Dermis blood vessel endothelial cell (primary cell): ENCODE measurements at places on chromosomes 4 and X. TPM values are rescaled to one million over a fixed set of nuclear protein-coding genes. Genes with fewer than 3 reads are reported as not detected.

Gene PLS3
- 530 and 538 TPM in 2 replicates for total RNA-seq

Gene GAGE12J
- not detected in 2 replicates for total RNA-seq

Gene CXCL11
- 2.0 and 2.7 TPM in 2 replicates for total RNA-seq

Gene PAGE2
- not detected in 2 replicates for total RNA-seq

GRCh38 chr4:74148205-74148604 lies 9.7 kb upstream of the MTHFD2L start:
- no peak for DNase-seq

DNA sequence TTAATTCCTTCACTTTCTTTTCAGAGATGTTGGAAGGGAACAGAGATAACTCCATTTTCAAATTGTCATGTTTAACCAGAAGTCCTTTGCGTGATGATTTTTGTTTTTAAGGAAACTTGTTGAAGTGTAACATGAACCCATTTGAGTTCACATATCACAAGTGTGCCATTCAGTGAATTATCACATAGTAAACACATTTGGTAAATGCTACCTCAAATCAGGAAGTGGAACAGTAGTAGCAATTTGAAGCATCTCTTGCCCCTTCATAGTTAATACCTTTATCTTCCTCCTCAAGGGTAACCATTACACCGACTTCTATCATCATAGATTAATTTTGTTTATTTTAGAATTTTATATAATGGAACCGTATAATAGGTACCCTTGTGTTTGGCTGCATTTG lies 35.8 kb downstream of the KDM6A start:
- DNase-seq, result no peak

GRCh38 chrX:9279234-9279544 lies 185.7 kb upstream of the TBL1X start:
- DNase-seq, result no peak

DNA sequence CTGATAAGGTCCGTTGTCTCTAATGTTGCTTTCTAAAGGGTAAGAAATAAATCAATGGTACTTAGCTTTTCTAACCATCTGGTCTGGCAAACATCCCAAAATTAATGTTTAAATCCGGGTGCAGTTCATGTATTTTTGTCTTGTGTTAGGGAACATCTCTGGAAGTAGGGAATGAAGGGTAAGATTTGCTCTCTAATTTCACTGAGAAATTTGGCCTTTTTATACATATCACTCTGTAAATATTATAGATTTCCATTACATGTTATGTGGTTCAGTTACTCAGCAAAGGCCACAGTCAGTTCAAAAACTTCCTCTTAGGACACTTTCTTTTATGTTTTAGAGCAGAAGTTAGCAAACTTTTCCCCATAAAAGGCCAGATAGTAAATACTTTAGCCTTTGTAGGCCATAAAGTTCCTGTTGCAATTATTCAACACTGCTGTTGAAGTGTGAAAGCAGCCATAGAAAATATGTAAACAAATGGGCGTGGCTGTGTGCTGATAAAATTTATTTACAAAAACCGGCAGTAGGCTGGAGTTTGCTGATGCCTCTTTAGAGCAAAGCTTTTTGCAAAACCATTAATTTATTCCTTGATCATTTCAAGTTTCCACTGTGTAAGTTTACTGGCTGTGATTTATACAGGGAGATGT lies 218.1 kb downstream of the ANTXR2 start:
- DNase-seq, result no peak

GRCh38 chr4:41696131-41696530 lies 52.4 kb downstream of the PHOX2B start:
- DNase-seq, result no peak

GRCh38 chr4:41791557-41791956 lies 43.0 kb upstream of the PHOX2B start:
- no peak for DNase-seq

DNA sequence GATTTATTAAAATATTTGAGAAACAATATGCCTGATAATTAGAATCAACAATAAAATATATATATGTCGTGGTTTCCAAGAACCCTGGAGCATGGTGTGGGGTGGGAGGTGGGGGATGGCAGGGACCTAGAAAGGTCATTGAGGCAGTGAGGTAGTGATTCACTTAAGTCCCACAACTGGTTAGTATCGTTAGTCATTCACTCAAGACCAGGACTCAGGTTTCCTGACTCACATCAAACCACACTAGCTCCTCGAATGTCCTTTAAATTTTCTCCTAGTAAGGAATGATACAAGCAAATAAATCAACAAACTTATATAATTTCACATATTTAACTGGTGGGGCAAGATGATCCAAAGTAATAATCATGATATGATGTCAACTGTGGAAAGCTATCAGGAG lies 158.8 kb upstream of the AADAT start:
- DNase-seq, result no peak

GRCh38 chrX:154358829-154359228 lies 15.6 kb downstream of the FLNA start:
- no peak for DNase-seq

DNA sequence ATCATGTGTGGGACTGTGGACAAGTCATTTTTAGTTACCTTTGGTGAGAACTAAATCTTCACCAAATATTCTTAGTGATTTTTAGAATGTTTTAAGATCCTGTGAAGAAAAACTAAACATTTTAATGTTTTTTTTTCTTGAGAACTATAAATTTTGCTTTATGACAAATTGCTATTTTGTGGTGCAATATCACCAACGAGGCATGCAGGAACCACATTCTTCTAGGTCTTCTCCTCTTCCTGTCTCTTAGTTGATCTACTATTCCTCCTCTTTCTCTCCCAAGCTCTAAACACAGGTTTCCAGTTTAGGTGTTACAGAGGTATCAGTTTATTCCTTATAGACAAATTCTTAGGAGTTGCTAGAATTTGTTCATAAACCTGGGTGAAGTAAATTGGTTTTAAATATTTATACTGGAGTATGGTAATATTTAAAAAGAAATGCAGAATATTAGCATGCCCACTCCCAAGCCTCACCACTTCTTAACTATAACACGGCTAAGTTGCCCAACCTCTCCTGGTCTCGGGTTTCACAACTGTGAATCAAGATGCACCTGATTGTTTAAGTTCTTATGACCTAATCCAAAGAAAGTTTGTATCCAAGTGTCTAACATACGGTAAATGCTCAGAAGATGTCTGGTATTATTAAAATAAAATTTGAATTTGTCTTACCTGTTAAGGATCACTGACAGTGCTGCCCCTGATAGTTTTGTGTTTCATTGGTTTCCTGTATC lies 56.5 kb upstream of the CLNK start:
- DNase-seq, result no peak

- DNase-seq, result no peak
These were observed 232.7 kb downstream of the MGST2 start for GRCh38 chr4:139898293-139898692.

DNA sequence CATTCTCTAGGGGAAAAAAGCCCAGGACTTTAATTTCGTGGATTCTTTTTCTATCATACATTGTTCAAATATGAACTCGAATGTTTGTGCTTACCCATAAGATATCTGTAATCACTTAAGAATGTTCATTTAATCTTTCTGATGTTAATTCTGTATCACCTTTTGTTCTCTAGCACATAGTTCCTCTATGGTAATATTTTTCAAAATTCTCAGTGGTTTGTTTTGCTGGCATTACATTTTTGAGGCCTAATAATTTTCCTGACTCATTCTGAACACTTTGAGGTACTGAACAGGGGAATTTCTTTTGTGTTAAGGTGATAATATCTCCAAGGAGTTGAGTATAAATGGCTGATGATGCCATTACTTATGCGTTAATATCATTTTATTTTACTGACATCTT lies 490.7 kb upstream of the PITX2 start:
- no peak for DNase-seq

- no peak for DNase-seq
These were observed 88.1 kb downstream of the FSTL5 start for GRCh38 chr4:162075726-162076125.

GRCh38 chr4:137700751-137701150 lies 168.5 kb upstream of the PCDH18 start:
- no peak for DNase-seq

- DNase-seq, result no peak
These were observed 167.5 kb downstream of the ADGRA3 start for GRCh38 chr4:22348410-22348809.

GRCh38 chr4:143514497-143514896 lies 995 bp downstream of the SMARCA5 start:
- DNase-seq, result peak; percentile 72

DNA sequence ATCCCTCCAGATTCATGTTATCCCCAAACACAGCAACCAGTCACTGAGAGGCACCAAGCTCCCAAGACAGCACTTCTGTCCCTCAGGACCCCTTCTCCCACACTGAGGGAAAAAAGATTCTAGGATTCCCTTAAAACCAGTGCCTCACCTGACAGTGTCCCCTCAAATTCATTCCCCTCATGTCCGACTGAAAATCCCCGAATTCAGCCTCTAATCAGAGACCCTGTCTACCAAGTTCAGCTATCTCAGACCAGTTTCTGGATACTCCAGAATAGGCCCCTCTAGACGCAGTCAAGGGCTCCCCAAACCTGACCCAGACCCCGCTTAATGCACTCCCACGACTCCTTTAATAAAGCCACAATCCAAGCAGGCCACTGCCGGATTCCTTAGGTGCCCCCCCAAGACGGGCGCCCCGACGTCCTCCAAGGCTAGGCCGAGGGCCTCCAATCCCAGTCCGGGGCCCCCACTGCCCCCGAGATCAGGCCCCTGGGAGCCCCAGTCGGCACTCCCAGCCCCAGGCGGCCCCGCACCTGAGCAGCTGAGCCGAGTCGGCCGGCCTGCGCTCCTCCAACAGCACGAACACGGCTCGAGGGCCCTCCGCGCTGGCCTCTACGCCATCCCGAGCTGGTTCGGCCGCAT lies 457 bp downstream of the TFE3 start:
- DNase-seq, result peak; percentile 20

DNA sequence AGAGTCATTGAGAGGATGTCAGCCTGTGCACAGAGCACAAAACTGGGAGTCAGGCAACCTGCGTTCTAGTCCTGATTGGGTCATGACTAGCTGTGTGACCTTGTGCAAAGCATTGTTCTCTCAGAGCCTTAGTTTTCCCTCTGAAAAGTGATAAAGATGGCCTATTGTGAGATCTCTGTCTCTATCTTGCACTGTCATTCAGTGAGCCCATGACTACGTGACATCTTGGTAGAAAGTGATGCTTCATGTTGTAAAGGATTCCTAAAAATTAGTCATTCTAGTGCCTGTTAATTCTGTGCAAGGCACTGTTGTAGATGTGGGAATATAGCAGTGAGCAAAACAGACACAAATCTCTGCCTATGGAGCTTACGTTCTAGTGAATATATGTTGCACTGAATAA lies 2.5 kb downstream of the PGRMC1 start:
- DNase-seq, result no peak

DNA sequence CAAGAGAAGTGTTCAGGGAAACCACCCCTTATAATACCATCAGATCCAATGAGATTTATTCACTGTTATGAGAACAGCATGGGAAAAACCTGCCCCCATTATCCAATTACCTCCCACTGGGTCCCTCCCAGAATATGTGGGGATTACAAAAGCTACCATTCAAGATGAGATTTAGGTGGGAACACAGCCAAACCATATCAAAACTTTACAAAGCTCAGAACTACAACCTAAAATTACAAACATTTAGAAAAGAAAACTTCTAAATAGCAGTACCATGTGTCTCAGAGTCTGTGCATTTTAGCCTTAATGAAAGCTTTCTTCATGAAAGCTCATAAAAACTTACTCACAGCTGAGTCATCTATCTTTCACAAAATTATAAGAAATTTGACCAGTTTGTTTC lies 1442.8 kb upstream of the PCDH7 start:
- DNase-seq, result no peak

GRCh38 chrX:129654652-129655546 lies at the start of gene APLN:
Gene APLN (minus strand): TSS chrX:129654956. CDS start chrX:129654630, 326 bp downstream.
- peak; percentile 82 for DNase-seq

DNA sequence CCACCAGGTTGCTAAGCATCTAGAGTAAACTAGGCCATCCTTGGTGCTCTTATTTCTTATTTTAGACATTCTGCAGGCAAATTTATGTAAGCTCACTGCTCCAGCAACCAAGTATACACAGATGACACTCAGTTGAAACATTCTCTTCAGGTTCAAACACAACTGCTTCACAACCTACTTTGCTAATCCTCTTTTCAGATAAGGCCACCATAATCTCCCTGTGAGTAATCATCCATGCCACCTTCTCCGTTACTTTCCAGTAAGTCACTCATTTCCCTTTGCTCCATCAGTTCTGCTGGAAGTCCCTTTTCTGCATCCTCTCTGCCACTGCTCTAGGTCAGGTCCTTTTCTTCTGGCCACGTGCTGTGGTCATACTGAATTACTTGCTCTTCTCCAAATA lies 120.2 kb upstream of the WDFY3 start:
- DNase-seq, result no peak

DNA sequence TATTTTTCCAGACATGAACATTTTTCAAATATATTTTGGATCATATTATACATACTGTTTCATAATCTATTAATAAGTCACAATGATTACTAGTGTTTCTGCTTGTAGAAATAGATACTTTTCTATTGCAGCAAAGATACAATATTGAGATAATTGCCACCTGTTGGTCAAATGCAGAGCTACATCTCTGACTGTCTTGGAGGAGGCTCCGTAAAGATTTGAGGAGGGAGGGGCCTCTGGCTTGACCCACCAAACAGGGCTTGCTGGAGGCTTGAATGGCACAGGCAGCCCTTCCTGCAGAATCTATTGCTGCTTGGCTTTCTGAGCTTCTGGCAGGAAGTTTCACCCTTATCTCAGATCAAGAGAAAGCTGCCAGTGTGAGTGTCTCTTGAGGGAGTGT lies 99.3 kb upstream of the ARMCX2 start:
- peak; percentile 65 for DNase-seq

- DNase-seq, result no peak
These were observed 28.5 kb upstream of the RTL3 start for GRCh38 chrX:78687586-78687985.

DNA sequence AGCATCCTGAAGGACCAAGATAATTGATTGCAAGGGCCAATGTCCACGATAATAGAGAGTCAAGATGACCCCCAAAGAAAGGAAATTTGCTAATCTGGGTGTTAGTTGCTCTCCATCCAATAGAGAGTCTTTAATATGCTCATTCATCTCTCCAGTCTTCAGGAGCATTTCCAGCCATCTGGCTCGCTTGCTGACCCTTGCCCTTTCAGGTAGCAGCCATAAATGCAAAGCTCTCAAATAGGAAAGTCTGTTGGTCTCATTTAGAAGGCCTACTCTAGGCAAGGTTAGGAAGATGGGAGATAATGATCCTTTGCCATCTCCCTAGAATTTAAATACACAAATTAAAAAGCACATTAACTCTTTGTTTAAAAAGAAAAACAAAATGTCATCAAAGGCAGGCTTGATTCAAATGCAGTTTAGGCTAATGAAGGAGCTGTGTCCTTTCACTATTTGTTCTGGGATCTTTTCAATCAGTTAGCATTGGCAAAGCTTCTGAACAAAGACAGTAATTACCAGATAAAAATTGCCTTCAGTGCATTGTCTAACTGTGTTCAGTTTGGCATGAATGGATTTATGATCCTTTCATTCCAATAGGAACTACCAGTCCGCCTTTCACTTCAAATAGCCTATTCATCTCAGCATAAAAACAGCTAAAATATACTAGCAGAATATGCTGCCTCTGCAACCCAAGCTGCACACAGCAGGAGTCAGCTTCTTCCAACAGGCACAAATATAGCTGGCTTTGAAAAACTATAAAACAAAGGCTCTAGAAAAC lies 49.6 kb upstream of the ATXN3L start:
- no peak for DNase-seq
